ENCODE measurements at places on chromosomes 1 and 21.

GRCh38 chr1:33261344-33261743 is 5.1 kb downstream of the ZNF362 start:
- no peak for DNase-seq

- no peak for DNase-seq
These were observed 7.5 kb upstream of the GPR153 start for GRCh38 chr1:6268415-6268814.

- DNase-seq = no peak
These were observed 4.9 kb upstream of the MACF1 start for GRCh38 chr1:39199593-39199992.

- no peak for DNase-seq
These were observed 404 bp upstream of the SCMH1 start for GRCh38 chr1:41242342-41243078.

DNA sequence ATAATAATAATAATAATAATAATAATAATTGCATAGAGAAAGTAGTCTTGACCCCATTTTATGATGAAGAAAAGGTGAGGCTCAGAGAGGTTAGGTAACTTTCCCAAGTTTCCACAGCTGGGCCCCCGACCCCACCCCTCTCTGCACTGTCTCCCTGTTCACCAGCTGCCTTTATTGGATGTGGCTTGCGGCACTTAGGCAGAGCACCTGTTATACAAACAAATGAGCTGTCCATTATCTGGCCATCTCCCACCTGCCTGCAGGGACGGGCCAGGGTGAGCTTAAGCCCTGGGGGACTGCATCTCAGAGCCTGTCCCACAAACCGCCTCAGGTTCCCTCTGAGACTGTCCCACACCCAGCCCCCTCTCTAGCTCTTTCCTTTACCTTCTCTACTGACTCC is 10.1 kb upstream of the EFNA1 start:
- DNase-seq = no peak

DNA sequence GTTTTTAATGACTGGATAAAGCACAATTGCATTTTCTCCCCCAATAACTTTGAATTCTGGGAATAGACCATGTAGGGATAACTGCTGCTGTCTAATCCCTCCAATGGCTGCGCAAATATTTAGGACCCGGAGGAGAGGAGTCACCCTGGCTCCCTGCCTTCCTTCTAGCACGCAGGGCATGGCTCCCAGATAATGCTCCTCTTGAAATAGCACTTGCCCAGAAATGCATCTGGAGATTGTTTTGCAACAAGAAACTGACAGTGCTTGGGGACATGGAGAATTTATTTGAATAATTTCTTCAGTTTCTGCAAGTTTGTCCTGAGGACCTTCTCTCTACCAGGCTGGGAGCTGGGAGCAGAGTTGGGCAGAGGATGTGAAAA is 83.5 kb downstream of the MAN1C1 start:
- peak; percentile 73 for DNase-seq

- peak; percentile 88 for DNase-seq
These were observed 1.9 kb upstream of the GNAI3 start for GRCh38 chr1:109546311-109547109.

GRCh38 chr21:15732290-15732995 is 2.7 kb downstream of the USP25 start:
- peak; percentile 32 for DNase-seq

DNA sequence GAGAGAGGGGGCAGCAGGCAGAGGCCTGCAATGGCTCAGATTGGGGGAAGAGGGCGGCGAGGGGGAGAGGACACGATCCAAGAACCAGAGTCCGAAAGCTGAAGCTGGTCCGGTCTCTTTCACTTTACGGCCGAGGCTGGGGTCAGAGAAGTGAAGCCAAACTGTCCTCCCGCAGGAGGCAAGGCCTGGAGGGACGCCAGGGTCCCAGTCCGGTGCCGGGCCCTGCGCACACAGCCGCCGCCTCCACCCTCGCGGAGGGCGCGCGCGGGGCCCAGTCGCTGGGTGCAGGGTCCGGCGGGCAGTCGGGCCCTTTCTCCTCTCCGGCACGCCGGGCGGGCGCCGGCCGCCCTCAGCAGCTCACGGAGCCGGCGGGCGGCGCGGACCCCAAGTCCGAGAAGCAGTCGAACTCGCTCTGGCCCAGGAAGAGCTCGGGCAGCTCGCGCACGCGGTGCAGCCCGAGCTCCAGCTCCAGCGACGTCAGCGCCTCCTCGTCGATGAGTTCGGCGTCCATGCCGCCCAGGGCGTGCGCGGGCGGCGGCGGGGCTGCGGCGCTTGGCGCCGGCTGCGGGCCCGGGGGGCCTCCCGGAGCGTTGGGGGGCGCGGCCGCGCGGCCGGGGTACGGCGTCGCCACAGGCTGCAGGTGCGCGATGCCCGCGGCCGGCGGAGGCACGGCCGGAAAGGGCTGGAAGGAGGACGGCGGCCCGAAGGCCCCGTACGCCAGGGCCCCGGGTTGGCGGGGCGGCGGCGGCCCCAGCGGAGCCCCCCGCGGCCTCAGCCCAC is 749 bp downstream of the CITED4 start:
- DNase-seq = peak; percentile 41

- peak; percentile 32 for DNase-seq
These were observed 816 bp downstream of the EDEM3 start for GRCh38 chr1:184753608-184754475.

GRCh38 chr1:37509181-37509580 is 5.4 kb downstream of the MEAF6 start:
- DNase-seq = no peak

- no peak for DNase-seq
These were observed 12.9 kb downstream of the FAM177B start for GRCh38 chr1:222749927-222750326.

GRCh38 chr1:8430476-8430875 is 112.6 kb downstream of the SLC45A1 start:
- no peak for DNase-seq

DNA sequence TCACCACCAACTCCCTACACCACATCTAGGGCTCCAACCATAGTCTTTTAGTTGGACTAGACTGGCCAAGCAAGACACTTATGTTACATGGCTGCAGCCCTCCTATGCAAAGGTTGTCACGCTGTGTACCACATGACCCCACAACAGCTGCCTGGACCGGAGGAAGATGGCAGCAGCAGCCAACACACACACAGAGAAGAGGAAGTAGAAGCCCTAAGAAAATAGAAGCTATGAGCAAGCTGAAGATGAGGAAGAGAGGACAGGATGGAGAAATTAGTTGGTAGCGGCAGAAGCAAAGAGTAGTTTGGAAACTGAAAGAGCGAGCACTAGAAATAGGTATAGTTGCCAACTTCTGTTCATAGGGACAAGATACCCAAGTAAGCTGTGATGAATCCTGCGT is 60.8 kb upstream of the RALGPS2 start:
- no peak for DNase-seq

DNA sequence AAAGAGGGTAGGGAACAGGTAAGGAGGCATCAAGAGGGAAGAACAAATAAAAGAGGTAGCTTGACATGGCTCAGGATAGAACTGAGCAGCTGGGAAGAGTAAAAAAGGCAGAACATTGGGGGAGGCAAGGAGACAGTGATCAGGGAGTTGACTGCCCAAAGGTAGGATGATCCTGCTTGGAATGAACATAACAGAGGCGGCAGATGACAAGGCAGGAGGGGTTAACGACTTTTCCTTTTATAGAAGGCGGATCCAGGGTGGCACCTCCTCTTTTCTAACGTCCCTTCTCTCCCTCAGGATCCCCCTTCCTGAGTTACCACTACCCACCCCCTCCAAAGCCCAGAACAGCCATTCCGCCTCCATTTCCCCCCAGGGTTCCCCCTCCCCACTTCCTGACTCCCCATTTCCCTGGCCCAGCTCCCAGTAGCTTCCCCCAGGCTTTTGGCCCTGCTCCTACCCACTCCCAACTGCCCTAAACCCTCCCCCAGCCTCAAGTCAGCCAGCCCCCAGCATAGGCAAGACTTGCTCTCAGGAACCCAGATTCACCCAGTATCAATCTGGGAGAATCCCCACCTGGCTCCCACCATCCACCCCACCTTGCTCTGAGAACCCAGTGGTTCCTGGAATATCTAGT is 769 bp upstream of the ADAMTS4 start:
- DNase-seq = no peak

- no peak for DNase-seq
These were observed 66.8 kb downstream of the POFUT2 start for GRCh38 chr21:45220714-45221490.

DNA sequence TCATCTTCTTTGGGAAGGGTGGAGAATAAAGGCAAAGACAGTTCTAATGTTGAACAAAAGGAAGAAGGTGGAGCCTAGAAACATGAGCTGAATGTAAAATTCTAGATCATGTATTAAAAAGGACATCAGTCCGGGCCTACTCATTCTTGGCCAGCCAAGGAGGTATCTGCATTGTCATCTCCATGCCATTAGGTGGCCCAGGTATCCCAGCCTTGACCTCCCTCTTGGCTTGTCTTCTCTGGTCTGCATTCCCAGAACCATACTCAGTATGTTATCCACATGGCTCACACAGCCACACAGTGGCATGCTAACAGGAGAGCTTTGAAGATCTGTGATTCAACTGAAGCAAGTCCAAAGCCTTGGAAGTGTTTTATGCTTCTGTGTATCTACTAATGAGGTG is 369.8 kb upstream of the KAZN start:
- DNase-seq = no peak

DNA sequence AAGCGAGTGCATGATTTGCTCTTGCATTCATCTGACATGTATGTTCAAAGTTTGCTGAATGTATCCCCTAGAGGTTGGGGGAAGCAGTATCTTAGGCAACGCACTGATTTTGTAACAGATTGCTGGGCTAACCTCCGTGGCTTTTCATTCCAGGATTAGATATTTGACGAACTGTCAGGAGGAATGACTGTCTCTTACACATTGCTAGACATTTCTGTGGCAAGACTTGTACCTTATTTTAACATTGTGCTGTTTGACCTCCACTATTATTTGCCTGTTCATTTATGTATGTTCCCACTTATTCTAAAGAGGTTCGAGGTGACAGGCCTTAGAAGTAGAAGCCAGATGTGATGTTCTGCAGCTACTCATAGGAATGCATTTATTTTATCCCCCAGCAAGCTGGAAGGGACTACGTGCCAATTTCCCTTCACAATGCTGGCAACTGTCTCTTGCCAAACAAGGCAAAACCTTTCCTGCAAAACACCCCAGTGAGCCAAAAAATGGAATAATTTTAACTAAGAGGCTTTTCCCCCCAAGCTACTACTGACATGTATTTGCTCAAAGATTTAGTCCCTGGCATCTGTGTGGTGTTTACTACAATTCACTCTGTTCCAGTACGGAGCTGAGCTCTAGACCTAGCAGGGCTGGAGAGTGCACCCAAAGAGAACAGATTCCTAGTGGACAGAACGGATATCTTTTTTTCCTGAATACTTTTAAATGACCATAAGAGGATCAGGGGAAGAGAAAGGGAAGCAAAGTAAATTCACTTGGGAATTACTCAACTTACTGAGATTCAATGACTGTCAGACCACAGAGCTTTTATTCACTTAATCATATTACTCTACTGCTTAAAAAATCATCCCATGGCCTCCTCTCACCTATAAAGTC is 646.2 kb downstream of the SMYD3 start:
- DNase-seq = no peak

GRCh38 chr1:63864224-63864641 is 90.4 kb downstream of the ROR1 start:
- no peak for DNase-seq

DNA sequence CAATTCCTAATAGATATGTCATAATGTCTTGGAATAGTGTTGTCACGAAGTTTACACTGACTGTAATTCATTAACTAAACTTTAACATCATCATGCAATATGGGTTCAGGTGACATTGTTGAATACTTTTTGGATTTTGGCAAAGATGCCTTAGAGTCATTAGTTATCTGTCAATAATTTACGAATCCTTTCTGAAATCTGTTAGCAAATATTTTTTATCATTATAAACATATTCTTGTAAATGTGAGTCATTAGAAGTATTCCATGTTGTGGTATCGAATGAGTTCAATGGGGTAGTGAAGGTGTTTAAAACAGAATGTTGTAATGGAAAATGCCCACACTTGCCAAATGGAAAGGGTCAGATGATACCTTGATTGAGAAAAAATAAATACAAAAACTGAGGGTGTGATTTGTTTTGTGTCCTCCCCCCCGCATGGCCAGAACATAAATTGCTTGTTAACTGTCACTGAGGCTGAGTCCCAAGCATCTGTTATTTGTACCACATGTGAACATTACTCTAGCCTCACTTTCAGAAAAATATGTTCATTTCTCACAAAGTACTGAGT is 5.2 kb upstream of the NR5A2 start:
- DNase-seq = no peak

- DNase-seq = no peak
These were observed 2.9 kb upstream of the LRRC8C start for GRCh38 chr1:89630048-89630447.

DNA sequence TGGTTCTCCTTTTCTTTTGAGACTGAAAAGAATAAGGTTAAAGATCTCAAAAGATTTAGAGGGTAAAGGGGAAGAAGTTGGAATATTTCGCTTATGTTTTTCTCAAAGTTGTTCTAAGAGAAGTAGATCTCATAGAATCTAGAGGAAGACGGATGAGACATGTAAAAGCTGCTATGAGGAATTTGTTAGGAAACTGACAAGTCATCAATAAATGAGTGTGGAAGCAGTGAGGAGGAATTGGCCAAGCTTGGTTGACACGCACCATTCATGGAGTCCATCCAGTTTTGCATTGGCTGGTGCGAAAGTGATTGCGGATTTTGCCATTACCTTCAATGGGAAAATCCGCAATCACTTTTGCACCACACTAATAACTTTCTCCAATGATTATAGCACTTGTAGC is 20.0 kb downstream of the SLAMF6 start:
- no peak for DNase-seq

GRCh38 chr1:95304803-95305202 is 70.8 kb downstream of the RWDD3 start:
- DNase-seq = no peak

DNA sequence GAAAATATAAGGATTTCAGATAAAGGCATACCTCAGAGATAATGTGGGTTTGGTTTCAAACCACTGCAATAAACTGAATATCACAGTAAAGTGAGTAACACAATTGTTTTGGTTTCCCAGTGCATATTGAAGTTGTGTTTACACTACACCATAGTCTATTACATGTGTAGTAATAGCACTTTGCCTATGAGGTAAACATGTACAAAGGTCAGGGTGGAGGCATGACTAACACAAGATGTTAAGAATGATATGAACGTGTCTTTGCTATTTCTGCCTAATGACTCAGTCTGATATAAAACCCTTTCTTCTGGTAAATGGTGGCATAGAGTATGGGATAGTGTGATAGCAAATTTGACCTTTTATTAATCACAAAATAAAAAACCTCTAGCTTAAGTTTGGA is 621.5 kb upstream of the ADGRL2 start:
- no peak for DNase-seq

Measured in thyroid gland (tissue), 4 donors.